Stimulated activated CD8-positive, alpha-beta memory T cell treated with anti-CD3 and anti-CD28 coated beads, Interleukin-15, amount 100 ng/mL, for 48 hours (primary cell): ENCODE measurements at places on chromosomes 11 and 22.

GRCh38 chr11:102276783-102277182 lies 40.5 kb upstream of the BIRC3 start:
- no peak for DNase-seq

GRCh38 chr11:113876798-113877669 lies 1.7 kb upstream of the USP28 start:
- no peak for DNase-seq

GRCh38 chr11:86181379-86181778 lies 63.2 kb upstream of the EED start:
- no peak for DNase-seq

GRCh38 chr11:128893578-128894285 lies 2.6 kb downstream of the KCNJ5 start:
- DNase-seq = no peak

DNA sequence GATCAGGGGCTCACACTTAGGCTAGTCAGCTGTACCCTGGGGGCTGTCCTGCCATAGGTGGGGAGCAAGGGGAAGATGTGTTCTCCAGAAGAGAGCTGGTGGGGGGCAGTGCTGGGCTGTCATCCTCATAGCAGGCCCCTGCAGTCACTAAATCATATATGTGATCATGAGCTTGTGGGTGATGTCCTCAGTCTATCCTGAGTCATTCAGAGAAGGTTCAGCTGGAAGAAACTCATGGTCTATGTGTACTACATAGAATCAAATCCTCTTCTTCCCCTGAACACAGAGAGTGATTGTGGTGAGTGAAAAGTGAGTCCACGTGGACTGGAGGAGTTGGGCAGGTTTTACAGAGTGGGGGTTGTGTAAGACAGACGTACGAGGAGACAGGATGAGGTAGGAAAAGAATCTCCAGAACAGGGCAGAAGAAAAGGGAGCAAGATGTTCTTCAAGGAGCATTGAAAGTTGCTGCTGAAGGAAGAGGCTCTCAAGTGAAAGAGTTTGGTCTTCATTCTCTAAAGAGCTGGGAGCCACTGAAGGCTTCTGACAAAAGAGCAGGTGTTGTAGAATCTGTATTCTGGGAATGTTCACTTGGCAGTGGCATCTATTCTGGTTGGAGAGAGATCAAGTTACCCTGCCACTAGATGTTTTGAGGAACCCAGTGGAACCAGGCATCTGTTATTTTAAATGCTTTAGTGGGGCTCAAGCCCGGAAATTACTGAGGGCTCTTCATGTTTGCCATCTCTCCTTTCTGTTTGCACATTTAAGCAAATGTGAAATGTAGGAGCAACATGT lies 68.9 kb downstream of the C22orf31 start:
- DNase-seq = no peak
